ENCODE measurements at places on chromosomes 5 and 9.
A peak's percentile ranks its signal among the peaks of the same experiment; 100 is the strongest.

GRCh38 chr9:114697951-114698351 is 16.0 kb upstream of the TEX48 start:
- no peak for DNase-seq

DNA sequence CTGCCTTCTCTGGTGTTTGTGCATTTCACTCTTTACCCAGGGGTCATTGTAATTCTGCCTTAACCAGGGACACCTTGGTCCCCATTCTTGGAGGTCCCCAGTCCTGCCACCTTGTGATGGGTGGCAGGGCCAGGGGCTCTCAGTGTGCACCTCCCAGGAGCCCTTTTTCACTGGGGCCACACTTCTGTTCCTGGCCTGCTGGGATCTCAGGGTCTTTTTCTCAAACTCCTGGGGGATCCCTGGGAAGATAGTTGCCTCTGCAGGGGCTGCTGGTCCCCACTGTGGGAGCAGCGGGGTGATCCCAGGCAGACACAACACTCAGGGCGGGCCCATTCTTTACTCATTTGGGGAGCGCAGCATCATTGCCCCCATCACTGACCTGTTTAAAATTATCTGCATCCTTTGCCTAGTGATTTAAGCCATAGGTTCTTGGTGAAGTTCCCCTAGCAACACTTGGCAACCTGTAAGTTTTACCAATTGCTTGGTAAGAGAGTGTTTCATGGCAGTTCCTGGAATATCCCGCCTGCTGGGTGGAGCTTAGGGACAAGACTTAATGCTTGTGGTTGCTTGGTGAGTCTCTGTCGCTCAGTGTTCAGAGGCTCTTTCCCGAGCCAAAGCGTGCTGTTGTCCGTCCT is 15.7 kb downstream of the PHF2 start:
- DNase-seq, result no peak

- peak; percentile 22 for DNase-seq
These were observed 196.5 kb upstream of the TBCA start for GRCh38 chr5:77972469-77973252.

GRCh38 chr9:110537841-110538646 is 41.5 kb downstream of the SVEP1 start:
- DNase-seq, result no peak

DNA sequence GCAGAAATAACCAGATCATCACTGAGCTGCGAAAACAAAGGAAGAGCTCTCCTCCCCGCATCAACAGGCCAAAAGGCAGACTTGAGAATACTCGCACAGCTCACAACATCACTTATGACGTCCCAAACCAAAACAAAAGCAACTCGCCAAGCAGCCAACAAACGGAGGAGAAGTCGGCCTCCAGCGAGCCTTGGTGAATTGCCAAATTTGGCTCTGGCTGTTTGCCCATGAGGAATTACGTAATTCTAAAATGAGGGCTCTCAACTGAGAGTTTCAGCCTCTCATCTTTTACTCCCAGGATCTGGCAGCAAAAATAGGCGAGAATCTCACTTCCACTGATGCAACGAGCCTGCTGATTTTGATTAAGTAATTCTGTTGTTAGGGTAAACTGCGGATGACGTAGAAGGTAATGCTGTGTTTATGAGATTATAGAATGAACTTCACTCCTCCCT is 51.7 kb upstream of the SEMA6A start:
- no peak for DNase-seq

DNA sequence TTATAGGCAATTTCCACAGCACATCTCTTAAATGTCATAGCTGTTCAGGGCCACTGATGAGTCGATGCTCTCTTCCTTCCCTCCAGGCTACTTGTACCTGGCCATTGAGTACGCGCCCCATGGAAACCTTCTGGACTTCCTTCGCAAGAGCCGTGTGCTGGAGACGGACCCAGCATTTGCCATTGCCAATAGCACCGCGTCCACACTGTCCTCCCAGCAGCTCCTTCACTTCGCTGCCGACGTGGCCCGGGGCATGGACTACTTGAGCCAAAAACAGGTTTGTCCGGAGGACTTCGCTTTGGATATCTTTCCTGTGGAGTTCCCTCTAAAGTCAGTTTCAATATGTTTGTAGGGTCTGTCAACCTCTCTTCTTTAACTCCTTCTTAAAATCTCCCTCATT is 84.3 kb downstream of the EQTN start:
- DNase-seq, result no peak

GRCh38 chr9:100525563-100525962 is 52.3 kb upstream of the CAVIN4 start:
- no peak for DNase-seq

GRCh38 chr9:38347271-38347671 is 45.2 kb upstream of the ALDH1B1 start:
- no peak for DNase-seq

Data from activated CD4-positive, alpha-beta T cell treated with anti-CD3 and anti-CD28 coated beads, Interleukin-2, amount 50 U/mL, for 48 hours (primary cell).